Activated CD8-positive, alpha-beta memory T cell treated with anti-CD3 and anti-CD28 coated beads for 4 hours (primary cell): ENCODE measurements at places on chromosomes 6 and 20.

DNA sequence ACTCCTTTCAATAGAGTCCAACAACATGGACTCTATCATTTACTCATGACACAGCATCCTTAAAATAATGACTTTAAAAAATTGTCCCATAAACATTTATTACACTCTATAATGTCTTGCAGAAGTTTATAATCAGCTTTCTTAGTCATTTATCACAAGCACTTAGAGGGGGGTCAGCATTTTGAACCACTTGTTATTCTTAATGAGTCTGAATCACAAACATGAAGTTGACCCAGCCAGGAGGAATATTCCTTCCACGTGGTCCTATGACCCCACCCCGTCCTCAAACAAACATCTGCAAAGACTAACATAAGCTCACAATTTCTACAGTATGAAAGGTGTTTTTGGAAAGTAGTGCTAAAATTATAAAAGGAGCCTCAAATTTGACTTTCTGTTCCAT is 91.1 kb downstream of the MTFR2 start:
- no peak for DNase-seq

DNA sequence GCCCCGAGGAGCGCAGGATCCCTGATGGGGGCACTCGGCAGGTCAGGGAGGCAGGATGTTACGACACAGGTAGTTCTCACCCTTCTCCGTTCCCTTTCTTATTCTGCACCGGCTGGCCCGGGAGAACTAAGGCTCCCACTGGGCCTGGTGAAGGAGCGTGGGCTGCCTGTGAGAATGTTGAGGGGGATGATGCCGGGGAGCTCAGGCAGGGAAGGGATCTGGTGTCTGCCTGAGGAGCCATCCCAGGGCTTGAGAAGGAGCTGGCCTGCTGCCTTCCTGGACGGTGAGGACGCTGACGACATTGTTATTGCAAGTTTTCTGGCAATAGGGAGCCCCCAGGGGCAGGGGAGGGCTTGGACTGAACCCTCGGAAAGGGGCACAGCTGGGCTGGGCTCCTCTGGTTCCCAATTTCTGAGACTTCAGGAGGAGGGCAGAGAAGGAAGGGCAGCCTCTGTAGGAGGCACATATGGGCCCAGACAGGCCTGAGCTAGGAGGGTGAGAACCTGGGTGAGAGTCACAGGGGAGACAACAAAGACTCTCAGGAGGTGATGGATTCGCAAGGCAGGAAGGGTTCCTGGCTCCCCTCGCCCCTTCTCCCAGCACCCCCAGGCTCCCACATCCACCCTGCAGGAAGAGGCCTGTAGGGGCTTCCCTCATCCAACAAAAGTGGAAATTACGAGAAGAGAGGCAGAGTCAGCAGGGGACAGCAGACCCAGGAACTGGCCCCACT is 32.8 kb downstream of the CYP21A2 start:
- DNase-seq = no peak

GRCh38 chr20:42493001-42493400 is 696.7 kb downstream of the PTPRT start:
- DNase-seq = no peak

- no peak for DNase-seq
These were observed 10.9 kb upstream of the F13A1 start for GRCh38 chr6:6331393-6331792.

- no peak for DNase-seq
These were observed 47.2 kb downstream of the TOX2 start for GRCh38 chr20:43961541-43962471.
